ENCODE measurements at places on chromosomes 12 and 14. TPM values are rescaled to one million over a fixed set of nuclear protein-coding genes. Genes with fewer than 3 reads are reported as not detected.
A peak's percentile ranks its signal among the peaks of the same experiment; 100 is the strongest.

Gene POTEM
- total RNA-seq = not detected

Gene AQP5
- total RNA-seq = not detected

- no peak overlapping the region for H3K27ac ChIP-seq
- H3K4me1 ChIP-seq = peaks cover 14% of the 10 kb centered on the region
- H3K36me3 ChIP-seq = no peaks in the 10 kb centered on the region
- H3K27me3 ChIP-seq = no peaks in the 10 kb centered on the region
- DNase-seq = no peak
Measured at GRCh38 chr14:52275372-52275771, 7.9 kb downstream of the PTGDR start.

- H3K4me1 ChIP-seq = peaks cover 5% of the 10 kb centered on the region
- H3K27me3 ChIP-seq = peaks cover 16% of the 10 kb centered on the region
- H3K4me3 ChIP-seq = no peak overlapping the region
- DNase-seq = peak; percentile 27
Measured at GRCh38 chr12:2375871-2376270, 323.1 kb downstream of the CACNA1C start.

DNA sequence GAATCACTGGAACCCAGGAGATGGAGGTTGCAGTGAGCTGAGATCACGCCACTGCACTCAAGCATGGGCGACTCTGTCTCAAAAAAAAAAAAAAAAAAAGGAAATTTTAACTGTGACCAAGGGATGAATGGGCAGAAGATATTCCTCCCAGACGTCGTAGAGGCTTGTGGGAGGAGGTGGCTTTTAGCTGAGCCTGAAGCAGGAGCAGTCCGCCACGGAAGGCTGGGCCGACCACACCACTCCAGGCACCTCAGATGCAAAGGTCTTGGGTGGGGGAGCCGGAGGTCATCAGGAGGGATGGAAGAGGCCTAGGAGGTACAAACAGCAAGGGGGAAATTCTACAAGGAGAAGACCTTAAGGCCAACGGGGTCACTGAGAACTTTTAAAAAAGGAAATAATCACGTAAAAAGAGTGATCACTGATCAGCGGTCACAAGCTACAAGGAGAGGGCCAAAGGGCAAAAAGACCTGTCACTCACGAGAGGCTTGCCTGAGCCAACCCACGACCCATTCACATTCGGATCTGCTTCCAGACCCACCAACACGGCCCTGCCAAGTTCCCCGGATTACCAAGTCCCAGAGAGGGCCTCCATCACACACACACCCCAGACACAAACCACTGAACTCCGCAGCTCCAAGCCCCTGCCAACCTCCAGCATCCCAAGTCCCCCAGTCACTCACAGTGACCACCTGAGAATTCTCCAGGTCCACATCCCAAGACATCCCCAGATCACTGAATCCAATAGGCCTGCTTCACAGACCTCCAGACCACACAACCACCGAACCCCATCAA lies 3.5 kb downstream of the ZNF605 start:
- H3K27ac ChIP-seq = no peak overlapping the region
- DNase-seq = no peak
- H3K4me1 ChIP-seq = peaks cover 10% of the 10 kb centered on the region
- peaks cover 25% of the 10 kb centered on the region for H3K36me3 ChIP-seq
- no peak overlapping the region for H3K4me3 ChIP-seq
- no peaks in the 10 kb centered on the region for H3K27me3 ChIP-seq

GRCh38 chr14:22866874-22867273 lies 4.7 kb upstream of the LRP10 start:
- H3K27me3 ChIP-seq = no peaks in the 10 kb centered on the region
- H3K4me1 ChIP-seq = peaks cover 7% of the 10 kb centered on the region
- DNase-seq = no peak
- no peak overlapping the region for H3K4me3 ChIP-seq

Gene RARG
- total RNA-seq = 30.9 TPM

Gene GTF2A1
- total RNA-seq = 35.0 TPM

- no peaks in the 10 kb centered on the region for H3K36me3 ChIP-seq
- no peaks in the 10 kb centered on the region for H3K27me3 ChIP-seq
- no peak overlapping the region for H3K27ac ChIP-seq
- no peaks in the 10 kb centered on the region for H3K4me1 ChIP-seq
- no peak overlapping the region for H3K4me3 ChIP-seq
Measured at GRCh38 chr12:3225154-3225795, 148.1 kb downstream of the TSPAN9 start.

DNA sequence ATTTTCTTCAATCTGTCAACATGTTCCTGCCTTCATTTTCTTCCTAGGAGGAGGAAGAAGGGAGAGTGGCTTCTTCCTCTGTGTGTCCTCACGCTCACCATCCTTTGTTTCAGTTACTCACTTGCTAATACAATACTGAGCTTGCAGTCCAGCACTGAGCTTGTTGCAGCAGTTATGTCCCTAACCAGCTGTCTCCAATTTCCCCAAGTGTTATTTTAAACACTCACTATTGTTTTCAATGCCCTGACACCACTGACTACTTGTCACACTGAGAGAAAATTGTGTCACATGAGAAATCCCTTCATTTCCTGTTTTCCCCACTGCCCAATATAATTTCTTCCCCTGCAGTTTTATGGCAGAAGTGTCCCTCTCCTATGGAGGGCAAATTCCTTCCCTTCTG lies 53.4 kb downstream of the HSD17B6 start:
- no peaks in the 10 kb centered on the region for H3K27me3 ChIP-seq
- H3K36me3 ChIP-seq = no peaks in the 10 kb centered on the region
- H3K4me3 ChIP-seq = no peak overlapping the region

GRCh38 chr14:60114881-60115280 lies 23.2 kb downstream of the PCNX4 start:
- no peak for DNase-seq
- H3K36me3 ChIP-seq = peaks cover 47% of the 10 kb centered on the region
- peaks cover 16% of the 10 kb centered on the region for H3K4me1 ChIP-seq
- H3K4me3 ChIP-seq = no peak overlapping the region
- no peaks in the 10 kb centered on the region for H3K27me3 ChIP-seq

Gene OTX2
- not detected for total RNA-seq

DNA sequence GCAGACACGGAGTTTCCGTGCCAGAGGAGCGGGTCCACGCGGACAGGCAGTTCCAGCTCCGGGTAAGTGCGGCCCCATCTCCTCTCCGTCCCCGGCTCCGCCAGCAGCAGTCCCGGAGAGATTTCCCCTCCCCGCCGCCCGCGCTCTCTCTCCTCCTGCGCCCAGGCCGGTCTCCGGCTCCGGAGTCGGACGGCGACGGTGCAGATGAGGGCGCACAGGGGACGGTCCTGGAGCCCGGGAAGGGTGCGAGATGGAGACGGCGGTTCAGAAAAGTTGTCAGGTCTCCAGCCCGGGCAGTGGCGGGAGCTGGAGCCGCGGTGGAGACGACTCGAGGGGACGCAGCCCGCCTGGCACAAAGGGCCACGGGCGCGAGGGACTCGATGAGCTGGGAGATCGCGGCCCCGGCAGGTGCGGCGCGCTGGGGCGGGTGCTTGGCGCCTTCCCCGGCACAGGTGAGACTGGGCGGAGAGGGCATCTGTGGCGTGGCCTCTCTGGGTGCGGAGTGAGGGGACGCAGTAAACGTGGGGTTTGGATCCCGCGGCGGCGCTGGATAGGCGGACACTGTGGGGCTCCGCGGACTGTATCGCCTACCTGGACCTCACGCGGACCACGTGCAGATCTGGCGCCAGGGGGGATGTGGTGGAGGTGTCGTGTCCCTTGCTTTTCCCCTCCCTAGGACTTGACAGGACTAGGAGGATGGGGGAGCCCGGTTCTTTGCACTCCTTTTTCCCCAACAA lies 1540.3 kb upstream of the TMEM132C start:
- H3K36me3 ChIP-seq = no peaks in the 10 kb centered on the region
- no peak for DNase-seq
- H3K27me3 ChIP-seq = no peaks in the 10 kb centered on the region
- no peaks in the 10 kb centered on the region for H3K4me1 ChIP-seq
- no peak overlapping the region for H3K4me3 ChIP-seq

DNA sequence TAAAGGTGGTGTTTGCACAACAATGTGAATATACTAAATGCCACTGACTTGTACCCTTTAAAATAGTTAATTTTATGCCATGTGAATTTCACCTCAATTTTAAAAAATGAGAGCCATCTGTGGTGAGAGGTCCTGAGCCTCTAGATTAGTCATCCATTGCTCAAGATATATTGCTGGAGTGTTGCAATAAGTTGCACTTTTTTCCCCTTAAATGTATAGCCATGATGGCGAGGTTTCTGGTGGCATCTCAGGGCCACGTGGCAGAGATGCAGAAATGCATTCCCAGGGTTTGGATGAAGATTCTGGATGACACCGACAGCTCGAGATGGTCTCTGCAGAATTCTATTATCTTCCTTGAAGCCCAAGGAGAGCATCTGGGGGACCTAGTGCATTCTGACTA lies 153.7 kb downstream of the AACS start:
- H3K27ac ChIP-seq = no peak overlapping the region
- peaks cover 4% of the 10 kb centered on the region for H3K4me1 ChIP-seq
- DNase-seq = peak; percentile 64
- H3K36me3 ChIP-seq = no peaks in the 10 kb centered on the region

- no peak for DNase-seq
- H3K27ac ChIP-seq = no peak overlapping the region
- no peak overlapping the region for H3K4me3 ChIP-seq
- H3K36me3 ChIP-seq = no peaks in the 10 kb centered on the region
- H3K4me1 ChIP-seq = peaks cover 12% of the 10 kb centered on the region
Measured at GRCh38 chr12:52311285-52311648, 9.9 kb downstream of the KRT83 start.

Gene SERPINA9
- total RNA-seq = not detected

Gene MVK
- 15.5 TPM for total RNA-seq

DNA sequence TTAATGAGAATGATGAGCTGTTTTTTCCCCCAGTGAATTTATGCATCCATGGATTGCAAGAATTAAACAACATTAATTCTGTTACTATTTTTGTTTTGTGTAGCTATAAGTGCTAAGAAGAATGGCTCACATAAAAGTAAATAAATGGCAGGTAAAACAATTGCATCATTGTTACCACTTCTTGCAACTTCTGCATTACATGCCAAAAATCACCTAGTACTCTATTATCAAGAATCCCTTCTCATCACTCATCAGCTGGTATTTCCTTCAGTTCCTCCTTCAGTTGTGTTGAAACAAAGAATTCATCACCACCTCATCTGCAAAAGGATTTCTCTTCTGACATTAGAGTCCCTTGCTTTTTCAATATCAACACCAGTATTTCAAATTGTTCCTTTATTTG lies 773 bp downstream of the A2M start:
- peak; percentile 22 for DNase-seq
- H3K27ac ChIP-seq = no peak overlapping the region
- H3K36me3 ChIP-seq = no peaks in the 10 kb centered on the region
- peaks cover 4% of the 10 kb centered on the region for H3K27me3 ChIP-seq

- H3K36me3 ChIP-seq = no peaks in the 10 kb centered on the region
- no peak overlapping the region for H3K27ac ChIP-seq
- peaks cover 14% of the 10 kb centered on the region for H3K4me1 ChIP-seq
- H3K27me3 ChIP-seq = no peaks in the 10 kb centered on the region
- no peak overlapping the region for H3K4me3 ChIP-seq
- DNase-seq = peak; percentile 39
Measured at GRCh38 chr12:90036637-90037036, 328.0 kb upstream of the ATP2B1 start.

GRCh38 chr14:68592948-68593556 lies 199.8 kb downstream of the ZFP36L1 start:
- no peak overlapping the region for H3K4me3 ChIP-seq
- H3K27ac ChIP-seq = peak overlapping the region; percentile 23
- peaks cover 15% of the 10 kb centered on the region for H3K4me1 ChIP-seq
- DNase-seq = no peak
- no peaks in the 10 kb centered on the region for H3K36me3 ChIP-seq

DNA sequence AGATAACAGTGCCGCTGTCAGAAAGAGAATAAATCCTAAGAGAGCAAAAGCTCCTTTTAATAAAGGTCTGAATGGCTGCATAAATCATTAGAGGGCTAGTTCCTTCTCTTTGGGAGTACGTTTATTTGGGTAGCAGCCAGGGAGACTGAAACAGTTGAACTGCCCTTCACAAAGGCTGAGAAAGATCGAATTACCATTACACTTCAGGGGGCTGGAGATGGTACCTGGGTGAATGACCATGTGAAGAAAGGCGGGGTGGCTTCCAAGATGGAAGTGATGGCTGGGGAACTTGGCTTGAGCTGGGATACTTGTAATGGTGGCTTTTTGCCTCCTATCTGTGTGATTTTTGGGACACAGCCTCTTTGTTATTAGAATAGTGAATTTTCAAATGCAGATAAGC lies 1.7 kb upstream of the FGD4 start:
- H3K36me3 ChIP-seq = peaks cover 14% of the 10 kb centered on the region
- H3K4me3 ChIP-seq = no peak overlapping the region
- no peak for DNase-seq

DNA sequence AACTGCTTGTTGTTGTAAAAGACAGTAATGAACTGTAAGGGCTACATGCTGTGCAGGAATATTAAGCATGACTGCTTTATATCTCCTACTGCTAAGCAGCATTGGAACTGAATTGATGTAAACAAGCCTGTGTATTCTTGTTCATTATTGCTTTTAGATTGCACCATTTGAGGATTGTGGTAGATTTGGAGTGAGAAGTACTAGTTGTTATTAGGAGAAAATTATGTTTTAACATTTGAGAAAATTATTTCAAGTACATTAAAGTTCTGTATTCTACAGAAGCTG lies 212.7 kb downstream of the ERC1 start:
- H3K4me1 ChIP-seq = no peaks in the 10 kb centered on the region
- H3K36me3 ChIP-seq = peaks cover 7% of the 10 kb centered on the region
- no peak overlapping the region for H3K27ac ChIP-seq
- no peak overlapping the region for H3K4me3 ChIP-seq
- no peak for DNase-seq
- H3K27me3 ChIP-seq = no peaks in the 10 kb centered on the region

- H3K4me3 ChIP-seq = no peak overlapping the region
- H3K36me3 ChIP-seq = no peaks in the 10 kb centered on the region
- no peak for DNase-seq
- H3K4me1 ChIP-seq = peaks cover 16% of the 10 kb centered on the region
Measured at GRCh38 chr12:89157413-89157812, 194.9 kb downstream of the DUSP6 start.

Gene GNB3
- total RNA-seq = 0.47 TPM

Data from MCF 10A (cell line).